ENCODE measurements at places on chromosomes 3 and 15.

DNA sequence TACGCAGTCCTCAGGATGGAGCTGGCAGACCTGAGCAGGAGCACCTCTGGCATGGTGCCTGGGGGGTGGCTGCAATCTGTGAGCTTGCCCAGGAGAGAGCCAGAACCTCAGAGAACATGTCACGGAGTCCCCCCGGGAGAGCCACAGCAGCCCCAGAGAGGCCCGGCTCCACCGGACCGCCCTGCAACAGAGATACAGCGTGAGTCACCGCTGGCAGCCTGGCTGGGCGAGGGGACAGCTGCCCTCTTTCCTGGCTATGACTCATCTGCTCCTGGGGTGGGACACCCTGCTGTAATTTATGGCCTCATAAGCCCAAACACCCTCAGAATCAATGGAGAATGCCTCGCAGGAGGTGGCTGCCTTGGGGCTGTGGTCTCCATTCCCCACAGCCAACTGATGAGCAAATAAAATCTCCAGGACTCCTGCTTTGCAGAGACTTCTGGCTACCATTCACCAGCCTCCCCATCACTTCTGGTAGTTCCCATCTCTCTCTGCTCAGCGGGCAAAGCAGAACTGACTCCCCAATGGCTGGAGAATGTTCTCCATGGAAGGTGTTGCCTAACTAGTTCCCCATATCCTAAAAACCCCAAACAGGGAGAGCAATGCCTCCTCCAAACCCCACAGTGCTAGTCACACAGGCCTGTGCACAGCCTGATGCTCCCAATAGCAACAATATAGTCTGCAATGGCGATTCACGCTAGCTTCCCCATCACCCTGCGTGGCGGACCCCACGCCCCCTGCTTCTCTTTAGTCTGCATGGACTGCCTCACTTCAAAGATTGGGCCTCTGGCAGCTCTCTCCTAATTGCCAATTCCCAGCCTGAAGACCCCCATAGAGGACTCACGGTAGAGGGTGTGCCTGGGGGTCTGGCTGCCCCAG lies 21.6 kb downstream of the ACSBG1 start:
- no peak for DNase-seq

DNA sequence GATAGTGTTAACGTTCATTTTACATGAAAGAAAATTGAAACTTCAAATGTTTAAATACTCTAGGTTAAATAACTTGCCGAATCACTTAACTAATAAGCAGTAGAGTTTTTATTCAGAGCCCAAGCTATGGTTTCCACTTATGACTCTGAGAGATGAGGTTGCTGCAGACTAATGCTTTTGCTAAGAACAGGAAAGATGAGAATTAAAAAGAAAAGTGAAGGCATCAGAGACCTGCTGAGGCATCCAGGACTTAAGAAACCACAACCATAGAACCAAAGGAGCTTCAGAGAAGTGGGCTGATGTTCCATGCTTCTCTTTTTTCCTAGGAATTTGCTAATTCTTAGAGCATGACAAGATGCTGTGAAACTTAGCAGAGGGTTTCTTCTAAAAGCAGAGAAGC lies 9.5 kb downstream of the HMG20A start:
- no peak for DNase-seq

- DNase-seq, result no peak
These were observed 19.5 kb downstream of the NBEAL2 start for GRCh38 chr3:46998852-46999515.

DNA sequence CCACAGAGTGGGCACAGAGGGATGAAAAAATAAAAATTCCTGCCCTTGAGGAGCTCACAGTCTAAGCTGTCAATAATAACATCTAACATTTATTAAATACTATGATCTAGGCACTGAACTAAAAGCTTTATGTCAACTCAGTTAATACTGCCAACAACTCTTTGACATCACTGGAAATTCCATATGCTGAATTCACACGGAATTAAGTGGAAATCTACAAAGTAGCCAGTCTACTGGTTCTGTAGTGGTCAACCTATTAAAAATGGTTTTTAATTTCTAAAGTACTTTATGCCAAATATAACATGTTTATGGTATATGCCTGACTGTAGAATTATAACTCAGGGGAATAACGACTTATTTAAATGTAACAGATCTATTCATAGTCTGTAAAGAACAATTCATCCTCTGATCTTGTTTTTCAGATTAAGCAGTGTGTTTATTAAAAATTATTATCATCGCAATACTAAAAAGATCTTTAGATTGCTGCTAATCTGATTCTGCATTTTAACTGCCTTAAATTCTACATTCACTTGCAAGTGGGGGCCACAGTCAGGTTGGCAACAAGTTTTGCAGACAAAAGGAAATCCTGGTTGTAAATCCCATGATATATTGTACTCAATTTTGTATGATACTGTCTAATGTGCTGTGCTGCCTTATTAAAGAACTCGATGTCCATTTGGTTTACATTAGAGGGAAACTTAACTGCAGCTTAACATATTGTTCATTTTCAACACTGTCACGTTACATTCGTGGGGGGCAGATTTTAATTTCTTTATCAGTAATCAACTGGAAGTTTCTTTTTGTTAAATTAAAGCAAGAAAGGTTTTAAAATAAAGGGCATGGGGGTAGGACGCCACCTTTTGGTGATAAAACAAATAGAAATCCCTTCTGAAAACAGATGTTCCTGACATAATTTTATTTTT lies 2.6 kb upstream of the FOXP1 start:
- DNase-seq, result peak; percentile 18

DNA sequence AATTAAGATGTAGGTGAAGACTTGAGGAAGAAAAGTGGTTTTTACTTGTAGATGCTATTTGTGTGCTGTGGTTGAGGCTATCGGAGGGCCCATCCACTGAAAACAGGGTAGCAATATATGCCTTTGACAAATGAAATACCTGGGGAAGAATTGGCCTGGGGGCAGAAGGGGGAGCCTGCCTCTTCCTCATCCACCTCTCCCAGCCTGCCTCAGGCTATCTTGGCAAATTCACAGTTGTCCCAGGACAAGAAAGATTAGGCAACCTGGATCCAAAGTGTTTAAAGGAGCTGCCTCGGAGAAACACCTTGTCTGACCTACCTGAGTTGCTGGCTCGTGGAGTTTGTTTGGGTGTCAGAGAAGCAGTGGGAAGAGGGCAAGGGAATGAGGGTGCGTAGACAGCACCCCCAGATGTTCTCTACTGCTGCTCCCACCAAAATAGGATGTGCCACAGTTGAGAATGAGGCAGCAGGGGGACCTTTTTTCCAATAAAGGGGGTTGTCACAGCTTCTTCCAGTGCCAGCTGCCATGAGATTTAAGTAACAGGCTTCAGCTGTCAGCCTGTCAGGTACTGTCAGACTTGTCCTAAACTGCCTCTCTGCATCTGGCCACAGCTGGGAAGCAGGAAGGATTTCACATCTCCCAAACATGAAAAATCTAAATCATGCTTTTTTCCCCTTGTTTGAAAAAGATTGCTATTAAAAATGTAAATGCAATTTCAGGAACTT lies 9.2 kb downstream of the PLEKHO2 start:
- DNase-seq, result no peak

DNA sequence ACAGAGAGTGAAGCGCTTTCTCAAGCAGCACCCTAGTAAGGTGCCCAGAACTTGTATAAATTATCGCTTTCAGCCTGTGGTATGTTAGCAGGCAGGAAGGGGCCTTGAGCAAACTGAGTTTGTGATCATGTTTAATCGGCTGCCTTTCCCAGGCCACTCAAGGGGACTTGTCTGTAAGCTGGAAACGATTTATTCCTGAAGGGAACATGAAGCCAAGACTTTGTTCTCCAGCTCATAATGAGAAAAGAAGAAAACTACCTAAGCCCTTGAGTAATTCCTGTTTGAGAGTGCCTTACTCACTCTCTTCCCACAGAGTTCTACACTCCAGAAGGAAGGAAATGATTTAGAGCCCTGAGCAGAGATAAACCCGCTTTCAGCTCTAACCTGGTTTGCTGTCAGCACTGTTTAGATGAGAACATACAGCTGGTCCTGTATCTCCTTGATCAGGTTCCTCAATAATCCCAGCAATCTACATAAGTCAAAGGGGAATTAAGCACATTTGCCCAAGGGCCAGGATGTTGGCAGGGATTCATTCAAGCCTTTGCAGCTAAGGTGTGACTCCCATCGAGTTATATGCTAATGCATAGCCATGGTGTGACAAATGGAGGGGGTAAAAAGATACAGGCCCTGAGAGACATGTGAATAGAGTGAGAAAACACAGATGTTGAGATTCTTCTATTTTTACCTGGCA lies 187.7 kb upstream of the SLC24A5 start:
- no peak for DNase-seq

DNA sequence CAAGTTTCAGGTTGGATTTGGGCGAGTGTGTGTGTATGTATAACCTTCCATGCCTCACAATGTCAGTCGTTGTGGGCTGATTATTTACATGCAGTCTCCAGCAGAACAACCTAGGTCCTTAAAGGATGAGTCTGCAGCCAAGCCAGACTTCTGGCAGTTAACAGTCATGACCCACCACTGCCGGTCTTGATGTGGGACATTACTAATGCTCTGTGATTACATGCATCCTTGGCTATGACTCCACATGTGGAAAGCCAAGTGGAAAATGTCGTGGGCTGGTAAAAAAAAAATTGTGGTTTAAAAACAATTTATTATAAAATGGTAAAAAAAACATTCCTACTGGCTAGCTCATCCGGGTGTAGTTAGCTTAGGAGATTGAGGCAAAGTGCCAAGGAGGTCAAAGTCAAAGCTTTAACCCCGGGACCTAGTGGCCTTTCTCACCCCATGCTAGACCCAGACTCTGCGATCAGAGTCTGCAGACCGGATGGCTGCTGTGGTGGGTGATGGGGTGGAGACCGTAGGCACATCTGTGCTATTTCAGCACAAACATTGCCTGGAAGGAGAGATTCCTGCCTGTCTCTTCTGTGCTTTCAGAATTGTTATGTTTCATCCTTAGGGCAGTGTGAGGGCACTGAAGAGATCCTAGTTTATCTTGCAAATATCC lies 6.8 kb downstream of the RARRES1 start:
- no peak for DNase-seq

- no peak for DNase-seq
These were observed 2.2 kb downstream of the STRA6 start for GRCh38 chr15:74200412-74200815.

GRCh38 chr15:28128031-28128430 lies 28.9 kb upstream of the OCA2 start:
- DNase-seq, result no peak
